ENCODE measurements at places on chromosomes 4 and X.

- no peak for DNase-seq
Measured at GRCh38 chr4:125481334-125482045, 166.7 kb downstream of the FAT4 start.

GRCh38 chr4:63708661-63709060, 700.6 kb downstream of the TECRL start:
- DNase-seq: no peak

DNA sequence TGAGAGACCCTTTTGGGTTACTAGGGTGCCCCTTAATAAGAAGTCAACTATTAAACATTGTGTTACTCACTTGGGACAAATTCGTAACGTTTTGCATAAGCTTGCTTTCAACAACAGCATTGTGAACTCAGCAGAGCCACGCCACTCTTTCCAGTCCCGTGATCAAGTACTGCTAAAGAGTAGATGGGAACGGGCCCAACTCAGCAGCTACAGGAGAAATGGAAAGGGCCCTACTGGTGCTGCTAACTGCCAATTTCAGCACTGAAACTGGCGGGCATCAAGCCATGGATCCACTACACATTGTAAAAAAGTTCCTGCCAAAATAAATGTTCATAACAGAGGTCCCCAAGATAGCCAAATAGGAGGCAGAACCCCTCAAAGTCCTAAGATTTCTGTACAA, 19.0 kb upstream of the DHX15 start:
- DNase-seq: no peak

GRCh38 chrX:118779581-118779980, 44.0 kb upstream of the ZCCHC12 start:
- no peak for DNase-seq

GRCh38 chr4:76984127-76984526, 34.6 kb downstream of the SEPTIN11 start:
- DNase-seq: peak; percentile 66

DNA sequence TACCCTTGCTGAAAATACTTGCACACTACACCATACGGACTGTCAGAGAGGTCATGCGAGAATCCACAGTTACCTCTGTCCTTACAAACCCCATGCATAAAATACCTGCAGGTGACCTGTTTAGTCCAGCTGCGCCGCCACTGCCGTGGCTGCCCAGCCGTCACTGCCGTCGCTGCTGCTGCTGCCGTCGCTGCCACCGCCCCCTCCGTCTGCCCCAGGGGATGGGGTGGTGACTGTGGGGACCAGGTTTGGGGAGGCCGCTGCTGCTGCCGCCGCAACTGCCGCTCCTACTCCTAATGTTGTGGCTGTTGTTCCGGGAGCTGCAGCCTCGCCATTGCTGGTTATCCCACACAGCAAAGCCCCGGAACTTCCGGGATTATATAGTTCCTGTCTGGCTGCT, 141.8 kb upstream of the ZCCHC13 start:
- no peak for DNase-seq

DNA sequence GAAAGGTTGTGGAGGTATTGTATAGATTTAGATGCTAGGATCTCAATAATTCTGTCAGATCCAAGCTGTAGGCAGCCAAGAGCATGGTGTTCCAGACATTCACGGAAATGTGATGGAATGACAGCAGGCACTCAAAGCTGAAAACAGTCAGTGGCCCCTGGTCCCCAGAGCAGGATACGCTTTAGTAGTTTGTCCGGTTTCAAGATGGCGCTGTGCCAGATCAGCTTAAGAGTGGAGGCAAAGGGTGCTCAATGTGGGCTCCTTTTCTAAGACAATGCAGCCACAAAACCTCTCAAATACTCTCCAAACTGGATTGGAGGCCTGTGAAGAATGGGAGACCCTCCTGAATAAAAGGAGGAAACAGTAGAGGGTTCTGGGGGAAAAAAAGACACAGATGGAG, 291.2 kb upstream of the HS3ST1 start:
- DNase-seq: no peak

- DNase-seq: no peak
Measured at GRCh38 chr4:53907772-53908171, 156.6 kb downstream of the CHIC2 start.

- DNase-seq: peak; percentile 3
Measured at GRCh38 chrX:40646489-40647306, 663 bp downstream of the CXorf38 start.

DNA sequence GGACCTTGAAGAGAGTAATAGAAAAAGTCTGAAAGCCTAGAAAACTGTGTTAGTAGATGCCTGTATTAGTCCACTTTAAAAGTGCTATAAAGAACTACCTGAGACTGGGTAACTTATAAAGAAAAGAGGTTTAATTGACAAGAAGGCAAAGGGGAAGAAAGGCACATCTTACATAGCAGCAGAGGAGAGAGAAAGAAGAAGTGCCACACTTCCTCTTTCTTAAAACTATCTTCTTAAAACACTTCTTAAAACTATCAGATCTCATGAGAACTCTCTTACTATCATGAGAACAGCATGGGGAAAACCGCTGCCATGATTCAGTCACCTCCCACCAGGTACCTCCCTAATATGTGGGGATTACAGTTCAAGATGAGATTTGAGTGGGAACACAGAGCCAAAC, 18.8 kb upstream of the COL25A1 start:
- no peak for DNase-seq

DNA sequence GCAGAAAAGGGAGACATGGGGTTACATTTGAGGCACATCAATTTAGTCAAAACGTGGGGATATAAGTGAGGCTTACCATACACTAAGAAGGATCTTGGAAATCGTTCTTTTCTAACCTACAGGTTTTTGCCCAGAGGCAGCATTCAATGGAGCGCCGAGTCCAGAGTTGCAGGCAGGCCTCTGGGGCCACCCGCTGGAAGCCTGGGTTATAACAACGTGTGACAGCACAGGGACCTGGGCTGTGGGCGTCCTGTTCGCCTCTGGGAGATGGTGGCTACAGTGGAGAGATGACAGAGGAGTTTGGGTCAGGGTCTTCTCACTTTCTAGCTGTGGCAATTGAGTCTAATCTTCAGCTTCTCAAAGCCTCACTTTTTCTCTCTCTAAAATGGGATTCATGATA, 53.9 kb downstream of the ENPP6 start:
- DNase-seq: no peak

- peak; percentile 95 for DNase-seq
Measured at GRCh38 chr4:1856071-1856942, at the start of gene LETM1. LETM1 (minus strand) TSS chr4:1856156; CDS start chr4:1855950, 206 bp downstream.

DNA sequence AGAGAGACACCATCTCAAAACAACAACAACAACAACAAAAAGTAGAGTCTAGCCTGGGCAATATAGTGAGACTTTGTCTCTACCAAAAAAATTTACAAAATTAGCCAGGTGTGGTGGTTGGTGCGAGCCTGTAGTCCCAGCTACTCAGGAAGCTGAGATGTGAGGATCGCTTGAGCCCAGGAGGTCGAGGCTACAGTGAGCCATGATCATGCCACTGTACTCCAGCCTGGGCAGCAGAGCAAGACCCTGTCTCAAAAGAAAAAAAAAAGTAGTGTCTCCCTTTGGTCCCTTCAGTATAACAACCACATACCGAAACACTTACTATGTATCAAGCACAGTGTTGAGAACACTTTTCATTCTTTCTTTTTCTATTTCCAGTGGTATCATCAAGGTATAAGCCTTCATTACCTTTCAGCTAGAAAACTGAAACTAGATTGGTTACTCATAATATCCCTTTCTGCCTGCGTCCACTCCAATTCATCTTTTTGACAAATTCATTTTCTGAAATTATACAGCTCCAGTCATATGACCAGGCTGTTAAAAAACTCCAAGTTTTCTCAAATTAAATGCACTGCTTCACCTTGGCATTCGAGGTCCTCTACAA, 54.1 kb downstream of the RPS6KA3 start:
- no peak for DNase-seq

DNA sequence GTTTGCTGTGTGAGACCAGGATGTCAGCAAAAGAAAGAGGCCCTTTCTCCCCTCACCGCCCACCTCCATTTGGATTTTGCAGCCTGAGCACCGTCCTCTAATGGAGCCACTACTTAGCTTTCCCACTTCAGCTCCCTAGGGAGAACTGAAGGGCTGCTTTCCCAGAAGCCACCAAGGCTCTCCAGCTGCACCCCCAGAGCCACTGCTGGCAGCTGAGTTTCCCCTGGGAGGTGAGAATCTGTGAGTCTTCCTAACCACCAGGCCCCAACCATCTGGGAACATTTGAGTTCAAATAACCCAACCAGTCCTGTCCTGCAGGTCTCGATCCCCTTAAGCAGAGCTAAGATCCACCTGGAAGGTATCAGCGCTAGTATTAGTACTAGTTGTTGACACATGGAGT, 173.1 kb upstream of the USP9X start:
- no peak for DNase-seq

- peak; percentile 1 for DNase-seq
Measured at GRCh38 chrX:12657881-12658280, 133.3 kb upstream of the PRPS2 start.

GRCh38 chr4:55547466-55547770, 709 bp upstream of the CLOCK start:
- DNase-seq: no peak

DNA sequence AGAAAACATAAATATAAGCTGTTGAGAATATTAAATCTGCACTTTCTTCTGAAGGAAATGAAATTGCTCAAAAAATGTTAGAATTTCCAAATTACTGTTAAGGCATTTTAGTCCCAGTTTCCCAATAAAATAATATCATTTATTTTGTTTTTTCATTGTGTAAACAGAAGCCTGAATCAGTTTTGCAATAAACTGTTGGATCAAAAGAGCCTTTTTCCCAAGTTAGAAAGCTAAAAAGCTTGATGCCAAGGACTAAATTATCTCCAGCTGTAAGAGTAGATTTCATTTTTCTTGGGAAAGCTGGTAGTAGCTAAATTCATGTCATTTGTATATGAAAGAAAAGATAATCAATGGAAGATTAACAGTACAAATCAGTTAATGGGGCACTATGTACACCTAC, 95.8 kb downstream of the RNF150 start:
- DNase-seq: no peak

DNA sequence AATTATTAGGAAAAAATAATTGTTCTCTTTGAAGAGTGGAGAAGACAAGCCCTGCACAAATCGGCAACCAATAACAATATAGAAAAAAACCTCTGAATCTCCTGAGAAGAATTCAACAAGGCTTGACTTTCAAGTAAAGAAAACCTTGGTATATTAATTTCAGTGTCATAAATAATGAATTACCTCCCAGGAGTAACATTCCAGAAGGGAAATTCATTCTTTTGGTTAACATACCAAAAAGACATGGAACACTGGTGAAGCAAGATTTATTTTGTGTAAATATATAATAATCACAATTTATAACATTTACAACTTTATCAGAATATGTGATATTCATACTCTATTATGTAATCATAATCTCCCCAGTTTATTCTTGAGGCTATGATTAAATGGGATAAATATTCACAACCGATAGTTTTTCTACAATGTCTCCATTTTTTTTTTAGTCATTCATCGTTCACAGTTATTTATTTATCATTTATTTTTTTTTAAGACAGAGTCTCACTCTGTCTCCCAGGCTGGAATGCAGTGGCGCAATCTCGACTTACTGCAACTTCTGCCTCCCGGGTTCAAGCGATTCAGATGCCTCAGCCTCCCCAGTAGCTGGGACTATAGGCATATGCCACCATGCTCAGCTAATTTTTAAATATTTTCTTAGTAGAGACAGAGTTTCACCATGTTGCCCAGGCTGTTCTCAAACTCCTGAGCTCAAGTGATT, 53.0 kb upstream of the RPS6KA6 start:
- DNase-seq: no peak

- no peak for DNase-seq
Measured at GRCh38 chr4:156223985-156224384, 270.3 kb upstream of the CTSO start.

GRCh38 chr4:77309496-77309895, 152.5 kb downstream of the CCNG2 start:
- no peak for DNase-seq

GRCh38 chrX:6667048-6667768, 132.3 kb upstream of the VCX3A start:
- no peak for DNase-seq

DNA sequence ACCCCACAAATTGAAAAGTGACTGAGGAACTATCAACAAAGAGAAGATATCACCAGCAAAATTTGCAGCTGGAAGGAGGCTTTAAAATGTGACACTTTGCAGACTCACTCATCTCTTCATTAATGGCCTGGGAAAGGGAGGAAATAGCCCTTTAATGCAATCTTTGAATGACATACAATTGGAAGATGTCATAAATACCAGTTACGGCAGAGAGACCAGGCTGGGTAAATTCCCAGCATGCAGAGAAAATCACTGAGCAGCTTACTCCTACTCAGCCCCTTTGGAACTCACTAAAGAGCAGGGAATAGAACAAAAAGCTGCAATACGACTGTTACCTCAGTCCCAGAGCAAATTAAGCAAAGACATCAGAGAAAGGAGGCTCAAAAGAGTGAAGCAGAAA, 238.9 kb downstream of the HS3ST1 start:
- no peak for DNase-seq

- no peak for DNase-seq
Measured at GRCh38 chr4:170274616-170275015, 184.9 kb upstream of the AADAT start.

- no peak for DNase-seq
Measured at GRCh38 chr4:128820671-128821070, 11.2 kb downstream of the JADE1 start.

DNA sequence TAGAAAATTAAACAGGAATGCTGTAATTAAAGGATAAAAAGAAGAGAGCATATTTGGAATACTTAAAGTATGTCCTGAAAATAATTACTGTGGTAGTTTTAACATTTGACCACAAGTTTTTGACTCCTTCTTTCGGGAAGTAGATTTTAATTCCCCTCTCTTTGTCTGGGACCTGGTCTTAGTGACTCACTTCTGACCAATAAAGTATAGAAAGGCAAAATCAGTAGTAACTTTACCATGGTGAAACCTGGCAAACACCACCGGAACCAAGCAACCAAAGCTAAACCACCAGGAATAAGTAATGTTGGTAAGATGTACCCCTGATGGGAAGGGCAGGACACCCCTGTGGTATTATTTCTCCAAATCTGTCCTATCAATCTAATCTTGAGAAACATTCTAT, 314.8 kb downstream of the PDHA2 start:
- peak; percentile 48 for DNase-seq

GRCh38 chr4:2385516-2385915, 32.9 kb downstream of the ZFYVE28 start:
- DNase-seq: no peak

DNA sequence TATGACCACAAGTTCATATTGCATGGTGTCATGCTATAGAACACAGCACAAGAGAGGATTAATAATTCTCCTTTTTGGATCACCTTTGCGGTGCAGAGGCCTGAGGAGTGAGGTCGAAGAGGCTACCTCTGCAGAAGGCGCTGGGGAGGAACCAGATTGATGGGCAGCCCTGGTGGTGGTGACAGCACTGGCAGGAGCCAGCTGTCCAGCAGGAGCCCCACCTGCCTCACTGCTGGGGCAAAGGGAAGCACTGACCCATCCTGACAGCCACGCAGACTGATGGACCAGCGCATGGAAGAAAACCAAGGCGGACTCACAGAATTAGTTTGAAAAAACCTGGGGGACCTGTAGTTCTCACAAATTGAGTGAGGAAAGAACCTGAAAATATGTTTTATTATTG, 50.9 kb downstream of the COX18 start:
- no peak for DNase-seq

GRCh38 chr4:8773124-8773931, 98.3 kb downstream of the HMX1 start:
- no peak for DNase-seq

Measured in HT1080 (cell line).